Glutamatergic neuron (in vitro differentiated cells): ENCODE measurements at places on chromosomes 12 and 14. TPM values are rescaled to one million over a fixed set of nuclear protein-coding genes. Genes with fewer than 3 reads are reported as not detected.

GRCh38 chr12:131829791-131830334 lies 1.7 kb downstream of the MMP17 start:
- DNase-seq: no peak
- peaks cover 15% of the 10 kb centered on the region for H3K27me3 ChIP-seq
- no peak overlapping the region for H3K27ac ChIP-seq
- peak overlapping the region; percentile 80 for H3K4me3 ChIP-seq

DNA sequence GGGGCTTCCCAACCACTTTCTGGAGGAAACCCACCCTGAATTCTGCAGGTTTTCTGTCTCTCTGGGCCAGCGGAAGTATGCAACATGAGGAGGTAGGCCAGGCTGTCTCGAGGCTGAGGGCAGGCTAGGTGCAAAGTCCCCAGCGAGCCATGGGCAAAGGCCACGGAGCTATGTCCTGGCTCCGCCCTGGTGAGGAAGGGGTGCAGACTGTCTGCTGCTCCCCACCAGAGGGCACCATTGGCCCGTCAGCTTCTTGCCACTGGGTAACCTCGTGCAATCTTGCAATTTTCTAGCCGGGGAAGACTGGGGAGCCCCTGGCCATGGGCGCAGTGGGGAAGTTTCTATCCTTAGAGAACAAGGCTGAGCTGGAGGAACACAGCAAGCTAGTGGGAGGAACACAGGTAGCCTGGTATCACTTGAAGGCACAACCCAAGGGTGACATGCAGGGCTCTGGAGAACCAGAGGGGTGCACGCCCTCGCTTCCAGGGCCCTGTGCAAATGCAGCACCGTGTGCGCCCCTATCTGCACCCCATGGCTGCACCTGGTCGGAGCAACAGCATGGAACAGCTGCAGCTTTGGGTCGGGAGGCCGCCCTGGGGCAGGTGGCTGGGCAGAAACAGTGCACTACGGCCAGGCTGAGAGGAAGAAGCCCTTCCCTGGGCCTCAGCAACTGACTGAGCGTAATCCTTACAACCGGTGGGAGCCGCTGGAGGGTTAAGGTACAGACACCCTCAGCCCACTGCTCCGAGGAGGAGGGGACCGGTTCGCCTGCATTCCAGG lies 27.6 kb upstream of the RPLP0 start:
- H3K27me3 ChIP-seq: peaks cover 15% of the 10 kb centered on the region
- H3K4me3 ChIP-seq: peak overlapping the region; percentile 46
- H3K27ac ChIP-seq: no peak overlapping the region
- DNase-seq: peak; percentile 93

DNA sequence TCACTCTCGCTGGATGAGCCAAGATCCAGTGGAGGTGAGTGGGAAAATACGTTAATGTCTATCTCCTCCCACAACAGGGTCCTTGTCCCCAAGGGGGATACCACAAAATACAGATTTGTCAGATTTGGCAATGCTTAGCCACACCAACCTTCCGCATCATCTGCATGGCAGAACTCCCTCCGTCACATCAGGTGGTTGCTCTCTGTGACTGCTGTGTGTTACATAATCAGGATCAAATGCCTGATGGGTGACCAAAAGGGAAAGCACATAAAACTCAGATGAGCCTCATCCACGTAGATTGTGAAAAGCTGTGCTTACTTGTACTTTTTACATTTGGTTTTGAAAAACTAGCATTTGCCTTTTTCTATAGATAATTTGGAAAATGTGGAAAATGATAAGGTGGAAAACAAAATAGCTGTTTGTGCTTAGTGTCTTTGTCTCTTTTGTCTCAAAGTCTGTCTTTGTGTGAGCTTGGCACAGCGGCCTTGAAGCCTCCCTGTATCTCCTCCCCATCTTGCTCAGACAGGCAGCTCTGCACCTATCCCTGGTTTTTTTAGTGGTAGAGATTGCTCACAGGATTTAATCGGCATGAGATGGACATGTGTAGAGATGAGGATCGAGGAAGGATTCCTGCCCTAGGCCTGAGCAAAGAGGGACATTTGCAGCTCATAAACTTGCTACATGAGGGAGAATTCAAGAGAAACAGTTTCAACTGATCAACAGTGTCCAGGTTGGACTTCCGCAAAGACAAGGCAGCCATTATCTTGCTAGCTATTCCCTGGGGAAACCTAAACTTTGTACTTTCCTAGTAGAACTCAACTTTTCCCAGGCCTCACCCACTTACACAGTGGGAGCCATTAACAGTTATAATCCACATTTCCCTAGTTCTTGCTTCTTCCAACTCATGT lies 3.6 kb upstream of the FGF6 start:
- H3K4me1 ChIP-seq: peaks cover 4% of the 10 kb centered on the region
- no peak overlapping the region for H3K27ac ChIP-seq
- DNase-seq: no peak

GRCh38 chr12:31431721-31432240 lies 105.8 kb upstream of the SINHCAF start:
- no peaks in the 10 kb centered on the region for H3K4me1 ChIP-seq
- no peak overlapping the region for H3K4me3 ChIP-seq

DNA sequence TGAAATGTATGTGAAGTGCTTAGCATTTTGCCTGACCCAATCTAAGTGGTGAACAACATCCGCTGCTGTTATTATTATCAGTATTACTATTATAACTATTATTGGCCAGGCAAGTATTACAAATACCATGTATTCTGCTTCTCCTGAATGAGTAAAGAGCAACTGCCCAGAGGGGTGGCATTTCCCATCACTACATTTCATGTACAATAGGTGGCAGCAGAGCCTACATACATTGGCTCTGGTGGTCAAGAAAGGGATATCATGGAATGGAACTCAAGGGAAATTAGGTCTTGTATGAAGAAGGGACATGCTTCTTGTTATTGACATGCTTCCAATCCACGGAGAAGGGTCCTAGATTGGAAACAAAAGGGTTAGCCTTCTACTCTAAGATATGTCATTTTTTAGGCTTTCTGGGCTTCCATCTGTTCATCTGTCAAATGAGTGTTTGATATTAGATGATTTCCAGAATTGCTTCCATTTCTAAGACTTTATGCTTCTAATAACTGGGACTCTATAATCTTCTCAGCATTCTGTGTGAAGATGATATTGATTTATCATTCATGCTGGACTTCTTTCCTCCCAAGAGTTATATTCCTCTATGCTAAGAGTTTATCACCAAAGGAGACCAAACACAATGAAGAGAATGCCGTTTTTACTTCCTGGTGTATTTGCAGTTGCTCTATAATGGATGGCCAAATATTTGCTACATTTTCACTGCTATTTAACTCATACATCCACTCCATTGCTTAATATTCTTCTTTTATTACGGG lies 239.1 kb downstream of the SSPN start:
- H3K4me1 ChIP-seq: peaks cover 3% of the 10 kb centered on the region
- DNase-seq: peak; percentile 34
- H3K36me3 ChIP-seq: peaks cover 3% of the 10 kb centered on the region
- no peak overlapping the region for H3K27ac ChIP-seq
- peaks cover 5% of the 10 kb centered on the region for H3K27me3 ChIP-seq
- H3K4me3 ChIP-seq: no peak overlapping the region

GRCh38 chr12:47791874-47792273 lies 18.8 kb downstream of the SLC48A1 start:
- H3K27me3 ChIP-seq: peaks cover 8% of the 10 kb centered on the region
- peaks cover 5% of the 10 kb centered on the region for H3K36me3 ChIP-seq
- no peak overlapping the region for H3K27ac ChIP-seq
- H3K4me3 ChIP-seq: no peak overlapping the region
- H3K4me1 ChIP-seq: peaks cover 4% of the 10 kb centered on the region
- DNase-seq: no peak

The BDKRB2 gene
- total RNA-seq: 3.8 TPM

The PIWIL1 gene
- not detected for total RNA-seq

The UNG gene
- 32.4 TPM for total RNA-seq
